ENCODE measurements at places on chromosomes 2 and 18.

- DNase-seq, result no peak
Measured at GRCh38 chr2:28150994-28151393, 241.7 kb upstream of the FOSL2 start.

GRCh38 chr2:36705326-36706020, 9.0 kb downstream of the VIT start:
- no peak for DNase-seq

GRCh38 chr2:227460833-227461232, 11.1 kb upstream of the AGFG1 start:
- no peak for DNase-seq

DNA sequence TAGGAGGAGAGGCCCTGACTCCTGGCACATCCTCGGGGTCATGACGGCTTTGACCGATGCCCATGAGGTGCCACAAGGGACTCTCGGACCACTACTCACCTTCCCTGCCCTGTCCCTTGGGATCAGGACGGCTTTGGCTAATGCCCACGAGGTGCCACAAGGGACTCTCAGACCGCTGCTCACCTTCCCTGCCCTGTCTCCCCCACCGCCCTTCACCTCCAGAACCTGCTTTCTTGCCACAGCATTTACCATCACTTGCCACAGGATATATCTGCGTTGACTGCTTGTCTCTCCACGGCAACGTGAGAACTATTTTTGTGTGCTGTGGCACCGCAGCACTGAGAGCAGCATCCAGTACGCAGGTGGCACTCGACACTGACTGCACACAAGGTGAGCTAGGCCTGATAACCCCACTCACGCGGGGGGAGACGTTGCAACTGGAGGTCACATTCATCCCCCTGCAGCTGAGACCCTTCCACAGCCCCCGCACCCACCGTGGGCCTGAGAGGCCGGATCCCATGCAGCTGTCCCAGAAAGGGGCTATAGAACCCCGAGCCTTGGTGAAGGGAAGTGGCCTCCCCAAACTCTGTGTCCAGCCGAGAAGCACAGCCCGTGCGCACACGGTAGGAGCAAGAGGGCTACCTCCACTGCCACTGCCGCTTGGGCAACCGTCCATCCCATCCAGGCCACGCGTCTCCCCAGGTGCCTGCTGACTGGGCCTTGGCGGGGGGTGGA, 47.5 kb downstream of the ANO7 start:
- DNase-seq, result no peak

DNA sequence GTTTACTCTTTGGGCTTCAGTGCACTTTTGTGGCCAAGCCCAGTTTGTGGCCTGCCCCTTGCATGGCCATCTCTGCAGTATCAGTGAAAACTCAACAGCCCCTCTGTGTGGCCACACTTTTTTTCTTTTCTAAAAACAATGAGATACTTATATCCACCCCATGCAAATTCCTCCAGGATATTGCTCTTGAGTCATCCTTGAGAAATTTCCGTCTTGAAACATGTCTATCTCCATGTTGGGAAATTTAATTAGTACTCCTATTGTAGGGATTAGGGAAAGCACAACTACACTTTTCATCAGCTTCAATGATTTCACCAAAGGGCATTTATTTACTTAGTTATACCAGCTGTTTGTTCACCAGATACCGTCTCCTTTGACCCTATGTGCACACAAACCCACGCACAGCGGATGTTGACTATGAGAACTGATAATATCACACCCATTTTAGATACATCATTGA, 993.1 kb downstream of the TSN start:
- DNase-seq, result no peak

All from NCI-H1694 (cell line).